ENCODE measurements at places on chromosomes 13 and 19.

DNA sequence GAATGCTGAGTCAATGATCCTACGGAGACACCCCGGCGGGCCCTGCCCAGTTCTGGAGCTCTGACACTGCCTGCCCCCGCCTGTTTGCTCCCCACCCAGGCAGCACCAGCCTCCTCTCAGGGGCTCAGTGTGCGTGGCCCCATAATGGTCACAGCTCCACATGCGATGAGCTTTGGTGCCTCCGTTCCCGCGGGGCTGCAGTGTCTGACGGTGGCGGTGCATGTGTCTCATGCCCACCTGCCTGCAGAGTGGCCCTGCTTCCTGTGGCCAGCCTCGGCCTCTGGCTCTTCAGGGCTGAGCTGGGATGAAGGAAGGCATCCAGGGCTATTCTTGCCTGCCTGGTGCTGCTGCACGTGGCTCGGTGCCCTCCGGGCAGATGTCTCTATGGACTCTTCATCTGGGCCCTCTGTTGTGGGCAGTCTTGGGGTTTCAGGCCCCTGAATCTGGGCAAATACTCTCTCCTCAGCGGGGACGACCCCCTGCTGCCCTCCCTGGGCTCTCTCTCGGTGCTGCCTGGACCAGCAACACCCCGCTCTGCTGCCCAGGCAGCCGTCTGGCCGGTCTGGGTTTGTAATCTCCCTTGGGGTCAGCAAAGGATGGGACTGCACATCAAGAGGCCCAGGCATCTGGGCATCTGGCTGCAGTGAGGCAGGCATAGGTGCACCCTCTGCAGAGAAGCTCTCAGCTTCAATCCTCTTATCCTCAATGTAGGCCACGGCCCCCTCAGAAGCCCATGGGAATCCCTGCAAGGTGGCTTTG, 19.3 kb upstream of the TMEM255B start:
- DNase-seq: no peak

GRCh38 chr19:45978156-45978555, 4.5 kb upstream of the NOVA2 start:
- no peak for DNase-seq

- DNase-seq: no peak
Observed at GRCh38 chr13:113117335-113117872, 5.2 kb upstream of the F10 start.

DNA sequence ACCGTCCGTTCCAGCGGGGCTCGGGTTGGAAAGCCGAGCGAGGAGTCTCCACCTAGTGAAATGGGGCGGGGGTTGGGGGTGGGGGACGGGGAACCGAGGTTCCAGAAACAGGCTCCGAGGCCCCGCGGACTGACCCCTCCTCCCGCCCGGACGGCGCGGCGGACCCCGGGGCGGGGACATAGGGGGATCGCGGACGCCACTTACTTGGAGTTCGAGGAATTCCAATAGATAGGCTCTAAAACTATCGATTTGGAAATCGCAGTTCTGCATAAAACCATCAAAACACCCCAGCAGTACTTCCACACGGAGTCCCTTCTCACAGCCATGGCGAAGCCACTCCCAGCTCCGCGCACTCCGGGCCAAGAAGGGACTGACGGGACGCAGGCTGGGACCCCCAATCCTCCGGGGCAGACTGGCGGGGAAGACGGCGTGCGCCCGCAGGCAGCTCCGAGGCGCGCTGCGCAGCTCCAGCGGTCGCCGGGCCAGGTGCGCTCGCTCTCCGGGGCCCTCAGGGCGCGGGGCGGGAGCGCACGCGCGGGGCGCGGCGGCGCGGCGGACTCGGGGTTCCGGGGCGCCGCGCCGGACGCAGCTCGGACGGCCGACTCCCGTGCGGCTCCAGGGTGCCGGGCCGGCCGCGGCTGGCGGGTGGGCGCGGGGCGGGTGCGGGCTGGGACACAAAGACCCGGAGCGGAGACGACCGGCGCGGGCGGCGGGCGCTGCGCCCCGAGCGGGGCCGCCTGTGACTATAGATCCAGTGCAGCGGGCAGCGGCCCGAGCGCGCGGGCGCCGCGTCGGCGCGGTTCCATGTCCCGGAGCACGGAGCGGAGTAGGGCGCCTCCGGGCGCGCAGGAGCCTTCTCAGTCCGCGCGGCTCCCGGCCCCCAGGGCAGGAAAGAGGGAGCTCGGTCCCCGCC, 567 bp downstream of the EFNB2 start:
- no peak for DNase-seq

DNA sequence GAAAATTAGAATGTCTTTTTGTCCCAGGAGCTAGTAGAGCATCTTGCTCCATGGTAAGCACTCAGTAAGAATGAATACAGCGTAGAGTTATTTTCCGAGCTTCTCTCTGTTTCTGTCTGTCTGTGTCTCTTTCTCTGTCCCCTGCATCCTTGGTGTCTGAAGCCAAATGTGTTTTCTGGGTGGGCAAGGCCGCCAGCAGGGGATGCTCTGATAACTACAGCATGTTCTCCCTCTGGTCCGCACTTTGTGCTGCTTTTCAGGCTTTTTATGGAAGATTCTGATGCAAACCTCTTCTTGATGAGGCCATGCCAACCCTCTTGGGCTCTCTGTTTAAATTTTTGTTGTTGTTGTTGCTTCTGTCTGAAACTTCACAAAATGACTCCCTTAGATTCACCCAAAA, 142.8 kb upstream of the UBL3 start:
- no peak for DNase-seq

DNA sequence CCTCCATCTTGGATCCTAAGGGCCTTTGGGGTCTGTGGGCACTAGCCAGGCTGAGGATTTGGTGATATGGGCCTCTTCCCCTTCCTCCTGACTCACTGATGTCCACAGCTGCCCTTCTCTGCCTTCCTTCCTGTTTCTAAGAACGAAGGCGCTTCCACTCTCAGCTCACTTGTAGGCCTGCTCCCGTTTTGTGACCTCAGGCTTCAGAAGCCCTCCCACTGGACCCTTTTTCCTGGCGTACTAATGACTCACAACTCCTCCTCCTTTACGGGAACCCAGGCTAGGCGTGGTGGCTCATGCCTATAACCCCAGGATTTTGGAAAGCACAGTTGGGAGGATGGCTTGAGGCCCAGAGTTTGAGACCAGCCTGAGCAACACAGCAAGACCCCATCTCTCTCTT, 55.6 kb downstream of the TMED1 start:
- DNase-seq: no peak

GRCh38 chr13:25248071-25248470, 39.2 kb downstream of the MTMR6 start:
- no peak for DNase-seq

DNA sequence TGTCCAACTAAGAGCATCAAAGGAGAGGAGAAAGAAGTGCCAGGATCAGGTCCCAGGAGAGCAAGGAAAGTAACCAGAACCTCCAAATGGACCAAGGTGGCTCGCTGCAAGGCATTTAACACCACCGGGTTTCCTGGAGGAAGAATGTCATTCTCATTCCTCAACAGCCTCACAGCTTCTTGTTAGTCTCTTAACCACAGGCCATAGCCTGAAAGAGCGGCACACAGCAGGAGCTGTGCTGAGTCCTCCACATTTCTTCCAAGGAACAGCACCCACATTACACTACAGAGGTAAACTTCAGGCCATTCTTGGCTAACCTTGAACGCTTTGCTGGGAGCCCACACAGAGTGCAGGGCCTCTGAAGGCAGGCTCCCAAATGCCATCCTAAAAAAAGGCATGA, 23.6 kb downstream of the DOCK9 start:
- no peak for DNase-seq

- DNase-seq: no peak
Observed at GRCh38 chr13:100825557-100825956, 151.0 kb upstream of the TMTC4 start.

DNA sequence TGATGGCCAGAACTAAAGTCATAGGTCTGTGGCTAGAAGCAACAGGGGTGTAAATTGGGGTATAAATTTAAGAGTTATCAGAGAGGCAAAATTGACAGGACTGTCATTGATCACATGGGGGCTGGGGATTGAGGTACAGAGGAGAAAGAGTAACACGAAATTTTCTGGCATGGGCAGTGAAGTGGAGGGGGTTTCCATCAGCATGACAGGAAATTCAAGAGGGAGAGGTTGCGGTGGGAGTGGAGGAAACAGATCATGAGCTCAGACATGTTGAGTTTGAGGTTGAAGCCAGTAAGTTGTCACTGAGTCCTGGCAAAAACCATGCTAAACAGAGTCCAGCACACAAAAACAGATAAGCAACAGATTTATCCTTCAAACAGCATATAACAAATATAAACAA, 192.1 kb upstream of the TSC22D1 start:
- DNase-seq: no peak

- no peak for DNase-seq
Observed at GRCh38 chr13:95920485-95920884, 132.7 kb downstream of the UGGT2 start.

- no peak for DNase-seq
Observed at GRCh38 chr13:112605531-112605990, 17.6 kb upstream of the TUBGCP3 start.

DNA sequence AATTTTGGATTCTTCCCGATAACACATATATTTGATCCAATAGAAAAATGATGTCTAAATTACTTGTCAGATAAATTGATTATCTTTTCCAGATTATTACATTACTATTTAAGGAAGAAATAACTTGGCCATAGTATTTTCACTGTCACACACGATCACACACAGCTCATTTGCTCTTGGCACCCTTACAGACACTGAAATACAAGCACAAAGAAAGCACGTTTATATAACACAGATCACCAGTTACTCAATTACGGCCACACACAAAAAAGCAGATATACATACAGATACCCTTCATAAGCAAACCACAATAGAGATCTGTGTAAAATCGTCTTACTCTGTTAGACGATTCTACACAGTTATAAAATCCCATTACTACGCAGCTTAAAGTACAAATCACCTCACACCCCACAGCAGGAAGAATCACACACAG, 716 bp upstream of the ZNF420 start:
- DNase-seq: no peak

- DNase-seq: no peak
Observed at GRCh38 chr19:16496613-16496983, 404 bp downstream of the C19orf44 start.

DNA sequence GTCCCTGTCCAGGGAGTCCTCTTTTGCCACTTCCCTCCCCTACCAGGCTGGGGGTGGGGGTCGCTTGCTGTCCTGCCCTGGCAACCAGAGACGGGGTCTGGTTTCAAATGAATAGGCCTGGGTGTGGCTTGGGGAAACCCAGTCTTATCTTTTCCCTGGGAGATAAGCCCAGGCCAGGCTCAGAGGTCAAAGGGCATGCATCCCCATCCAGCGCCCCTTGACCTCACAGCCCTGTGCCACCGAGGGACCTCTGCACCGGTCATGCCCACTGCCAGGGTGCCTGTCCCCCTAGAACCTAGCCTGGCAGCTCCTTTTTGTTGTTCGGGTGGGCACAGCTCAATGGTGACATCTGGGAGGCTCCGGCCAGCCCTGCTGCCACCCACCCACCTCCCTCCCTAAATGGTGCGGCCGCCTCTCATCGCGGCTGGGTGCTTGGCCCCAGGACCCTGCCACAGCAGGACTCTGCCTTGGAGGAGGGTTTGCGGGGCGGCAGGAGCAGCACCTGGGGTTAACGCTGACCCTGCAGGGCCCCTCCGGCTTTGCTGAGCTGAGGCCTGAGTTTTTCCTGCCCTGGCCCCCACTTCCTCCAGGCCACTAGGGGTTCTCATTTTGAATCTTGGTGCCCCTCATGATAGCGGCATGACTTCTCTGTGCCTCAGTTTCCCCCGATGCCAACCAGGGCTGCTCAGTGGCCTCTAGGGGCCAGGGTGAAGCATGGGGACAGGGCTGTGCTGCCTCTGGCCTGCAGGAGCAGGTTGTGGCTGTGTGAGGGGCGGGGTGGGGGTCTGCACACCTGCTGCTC, 2.9 kb upstream of the CERS1 start:
- DNase-seq: no peak

DNA sequence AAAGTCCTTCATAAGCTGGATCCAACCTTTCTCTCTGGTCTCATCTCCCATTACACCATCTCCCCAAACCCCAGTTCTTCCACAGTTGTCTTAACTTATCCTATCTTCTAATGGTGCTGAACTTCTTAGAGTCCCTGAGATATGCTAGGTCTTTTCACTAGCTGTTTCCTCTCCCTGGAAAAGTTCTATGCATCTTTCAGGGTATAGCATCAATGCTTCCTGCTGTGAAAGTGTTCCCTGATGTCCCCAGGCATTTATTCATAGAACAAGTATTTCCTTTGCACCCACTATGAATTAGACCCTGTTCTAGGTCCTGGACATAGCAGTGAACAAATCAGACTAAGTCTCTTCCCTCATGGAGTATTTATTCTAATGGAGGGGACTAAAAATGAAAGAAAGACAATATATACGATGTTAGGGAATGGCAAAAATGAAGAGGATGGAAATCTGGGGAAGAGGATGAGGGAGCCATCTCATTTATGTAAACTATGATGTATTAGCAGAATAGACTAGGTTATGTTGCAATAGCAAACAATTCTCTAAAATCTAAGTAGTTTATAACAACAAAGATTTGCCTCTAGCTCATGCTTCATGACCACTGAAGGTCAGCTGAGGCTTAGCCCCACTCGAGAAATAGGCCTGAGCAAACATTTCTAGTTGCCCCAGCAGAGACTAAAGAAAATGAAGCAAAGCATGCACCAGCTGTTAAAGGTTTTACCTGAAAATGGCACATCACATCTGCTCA, 120.0 kb downstream of the CYSLTR2 start:
- DNase-seq: no peak

DNA sequence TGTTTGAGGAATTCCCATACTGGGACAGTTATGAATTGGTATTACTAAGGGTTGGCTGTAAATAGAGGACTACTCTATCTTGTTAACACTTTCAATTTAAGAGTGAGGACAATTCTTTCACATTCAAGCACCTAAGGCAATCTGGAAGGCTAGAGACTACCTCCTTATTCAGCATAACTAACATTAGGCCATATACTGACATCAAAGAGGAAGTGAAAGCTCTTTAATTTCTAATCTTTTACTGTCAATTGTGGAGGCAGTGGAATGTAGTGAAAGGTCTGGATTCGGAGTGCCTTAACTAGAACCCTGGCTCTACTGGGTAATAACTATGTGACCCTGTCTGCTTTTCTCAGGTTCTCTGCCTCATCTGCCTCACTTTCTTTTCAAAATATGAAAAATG, 134.0 kb downstream of the UFM1 start:
- no peak for DNase-seq
